ENCODE measurements at places on chromosomes 13 and 19. TPM values are rescaled to one million over a fixed set of nuclear protein-coding genes. Genes with fewer than 3 reads are reported as not detected.

RNF113B gene
- total RNA-seq: not detected

TMEM259 gene
- total RNA-seq: 160 TPM

CD33 gene
- 4.0 TPM for total RNA-seq

ZNF135 gene
- total RNA-seq: 1.3 TPM

ZNF296 gene
- total RNA-seq: 6.3 TPM
